ENCODE measurements at places on chromosomes 5 and 9.
A peak's percentile ranks its signal among the peaks of the same experiment; 100 is the strongest.

DNA sequence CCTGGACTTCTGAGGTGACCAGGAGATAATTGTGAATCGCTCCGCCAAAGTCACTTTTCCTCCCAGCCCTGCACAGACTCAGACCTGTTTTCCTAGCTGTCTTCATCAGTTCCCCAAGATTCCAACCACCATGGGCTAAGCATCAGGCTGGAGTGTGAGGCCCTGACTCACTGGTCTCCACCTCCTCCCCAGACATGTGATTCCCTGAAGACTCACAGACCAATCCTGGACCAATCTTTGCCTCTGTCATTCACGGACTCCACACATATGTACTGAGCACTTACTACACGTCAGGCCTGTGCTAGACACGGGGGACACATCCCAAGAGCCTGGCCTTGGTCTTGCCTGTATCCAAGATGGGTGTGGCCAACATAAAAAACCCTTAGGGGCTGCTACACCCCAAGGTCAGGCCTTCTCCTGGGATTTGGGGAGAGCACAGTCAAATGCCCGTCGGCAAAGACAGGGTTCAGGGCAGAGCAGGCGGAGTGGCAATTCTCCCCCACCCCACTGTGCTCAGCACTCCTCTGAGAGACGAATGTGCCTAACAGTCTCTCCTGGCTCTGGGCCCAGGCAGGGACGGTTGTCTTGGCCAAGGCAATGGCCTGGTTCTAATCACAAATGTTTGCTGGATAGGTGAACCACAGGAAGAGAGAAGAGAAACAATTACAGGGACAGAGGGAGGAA, 11.9 kb downstream of the EEIG1 start:
- H3K4me3 ChIP-seq = no peak overlapping the region
- H3K27me3 ChIP-seq = no peaks in the 10 kb centered on the region
- H3K4me1 ChIP-seq = peaks cover 48% of the 10 kb centered on the region
- DNase-seq = no peak
- no peaks in the 10 kb centered on the region for H3K36me3 ChIP-seq
- H3K27ac ChIP-seq = peak overlapping the region; percentile 99

DNA sequence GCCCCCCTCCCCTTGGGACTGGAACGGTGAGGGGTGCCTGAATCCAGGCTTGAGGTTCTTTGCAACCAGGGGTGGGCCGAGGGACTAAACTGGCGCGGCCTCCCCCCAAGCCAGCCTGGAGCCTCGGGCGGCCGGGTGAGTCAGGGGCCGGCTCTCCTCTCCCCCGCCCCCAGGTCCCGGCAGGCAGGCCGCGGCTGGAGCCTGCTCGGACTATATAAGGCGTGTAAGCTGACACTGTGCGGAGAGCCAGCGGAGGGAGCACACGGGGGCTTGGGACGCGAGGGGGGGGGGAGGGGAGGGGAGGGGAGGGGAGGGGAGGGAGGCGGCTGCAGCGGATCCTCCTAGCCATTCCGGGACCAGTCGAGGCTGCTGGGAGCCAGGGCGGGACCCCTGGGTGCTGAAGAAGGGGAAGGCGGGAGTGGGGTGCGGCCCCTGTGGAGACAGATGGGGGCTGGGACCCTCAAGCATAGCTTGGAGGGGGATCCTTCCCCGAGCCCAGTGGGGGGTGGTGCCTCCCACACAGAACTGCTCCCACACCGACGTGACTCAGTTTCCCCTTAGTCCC, 595 bp downstream of the PDLIM7 start:
- no peaks in the 10 kb centered on the region for H3K36me3 ChIP-seq
- H3K4me3 ChIP-seq = peak overlapping the region; percentile 74
- H3K27me3 ChIP-seq = no peaks in the 10 kb centered on the region
- H3K27ac ChIP-seq = peak overlapping the region; percentile 85

- no peak overlapping the region for H3K4me3 ChIP-seq
- H3K27ac ChIP-seq = no peak overlapping the region
- H3K36me3 ChIP-seq = no peaks in the 10 kb centered on the region
Observed at GRCh38 chr9:85876628-85877027, 64.3 kb upstream of the NAA35 start.

- H3K4me3 ChIP-seq = no peak overlapping the region
- no peaks in the 10 kb centered on the region for H3K27me3 ChIP-seq
Observed at GRCh38 chr5:125655156-125655555, 768.1 kb upstream of the GRAMD2B start.

- H3K36me3 ChIP-seq = no peaks in the 10 kb centered on the region
- DNase-seq = no peak
- H3K27ac ChIP-seq = no peak overlapping the region
- no peaks in the 10 kb centered on the region for H3K4me1 ChIP-seq
Observed at GRCh38 chr5:151615431-151615830, 24.3 kb upstream of the FAT2 start.

DNA sequence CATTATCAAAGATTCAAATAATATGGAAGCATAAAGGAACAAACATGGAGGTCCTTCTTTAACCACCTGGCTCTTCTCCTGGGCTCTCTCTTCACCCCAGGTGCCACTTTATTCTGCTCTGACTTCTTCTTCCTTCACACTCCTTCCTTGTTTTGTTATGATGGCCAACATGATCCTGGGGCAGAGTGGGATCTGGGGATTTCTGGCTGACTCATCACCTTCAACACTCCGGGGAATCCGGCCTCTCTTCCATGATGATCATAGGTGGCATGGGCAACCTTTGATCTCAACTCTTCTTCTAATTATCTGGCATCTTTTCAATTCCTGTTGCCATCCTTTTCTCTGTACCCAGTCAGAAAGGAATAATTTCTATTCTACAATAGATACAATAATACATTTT, 62.1 kb upstream of the TRPC7 start:
- no peaks in the 10 kb centered on the region for H3K36me3 ChIP-seq
- H3K4me1 ChIP-seq = no peaks in the 10 kb centered on the region
- DNase-seq = no peak
- no peak overlapping the region for H3K27ac ChIP-seq

DNA sequence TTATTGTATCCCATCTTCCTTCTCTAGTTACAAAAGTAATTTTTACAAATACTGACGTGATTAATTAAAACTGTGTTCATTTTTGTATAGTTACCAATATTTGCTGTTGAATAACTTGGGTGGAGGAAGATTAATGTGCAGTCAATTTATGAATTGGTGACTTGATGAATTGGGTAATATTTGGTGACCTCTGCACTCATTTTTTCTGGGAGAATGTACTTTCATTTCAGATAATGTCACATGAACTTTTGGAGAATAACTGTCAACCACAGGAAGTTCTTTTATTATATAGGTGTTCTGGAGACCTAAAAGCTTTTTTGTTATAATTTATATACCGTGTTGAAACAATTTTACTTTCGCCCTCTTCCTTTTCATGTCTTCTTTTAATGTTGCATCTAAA, 26.4 kb upstream of the FKTN start:
- no peak for DNase-seq
- H3K27ac ChIP-seq = no peak overlapping the region

DNA sequence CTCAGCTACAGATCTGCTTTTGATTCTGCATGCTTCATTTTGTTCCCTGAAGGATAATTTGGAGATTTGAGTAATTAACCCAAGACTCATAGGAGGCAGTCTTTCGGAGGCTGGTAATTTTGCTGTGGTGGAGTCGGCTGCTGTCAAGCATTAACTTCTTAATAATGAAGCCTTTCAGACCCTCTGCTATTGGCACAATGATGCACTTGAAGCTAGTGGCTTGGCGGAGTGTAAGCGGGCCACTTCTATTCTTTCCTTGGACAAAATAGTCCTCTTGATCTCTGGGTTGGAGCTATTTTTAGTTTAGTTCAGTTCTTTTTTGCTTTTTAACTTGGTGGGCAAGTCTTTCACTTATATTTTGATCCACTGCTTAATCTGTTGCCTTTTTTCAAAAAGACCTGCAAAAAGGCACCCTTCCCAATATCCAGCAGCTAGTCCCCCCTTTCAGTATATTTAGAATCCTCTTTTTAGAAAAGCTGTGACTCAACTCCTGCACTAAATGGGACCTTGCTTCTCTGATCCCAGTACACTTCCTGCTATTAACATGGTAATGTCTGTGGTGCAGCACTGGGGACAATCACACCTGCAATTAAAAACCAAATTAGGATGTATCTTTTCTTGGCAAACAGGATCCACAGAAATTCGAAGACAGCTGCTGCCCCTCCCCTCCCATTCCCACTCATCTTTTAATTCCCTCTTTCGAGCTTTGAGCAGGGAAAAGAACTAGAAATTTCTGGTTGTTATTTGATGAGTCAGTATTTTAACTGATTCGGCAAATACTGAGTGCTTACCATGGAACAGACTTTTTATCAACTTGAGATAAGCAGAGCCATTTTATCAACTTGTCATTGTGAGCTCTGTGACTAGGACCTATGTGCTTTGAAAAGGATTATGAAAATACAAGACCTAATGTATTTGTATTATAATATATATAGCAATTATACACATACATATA, 169.4 kb upstream of the ANKRD55 start:
- H3K4me3 ChIP-seq = no peak overlapping the region
- no peaks in the 10 kb centered on the region for H3K27me3 ChIP-seq
- H3K4me1 ChIP-seq = peaks cover 4% of the 10 kb centered on the region
- H3K36me3 ChIP-seq = no peaks in the 10 kb centered on the region
- no peak for DNase-seq
- no peak overlapping the region for H3K27ac ChIP-seq

DNA sequence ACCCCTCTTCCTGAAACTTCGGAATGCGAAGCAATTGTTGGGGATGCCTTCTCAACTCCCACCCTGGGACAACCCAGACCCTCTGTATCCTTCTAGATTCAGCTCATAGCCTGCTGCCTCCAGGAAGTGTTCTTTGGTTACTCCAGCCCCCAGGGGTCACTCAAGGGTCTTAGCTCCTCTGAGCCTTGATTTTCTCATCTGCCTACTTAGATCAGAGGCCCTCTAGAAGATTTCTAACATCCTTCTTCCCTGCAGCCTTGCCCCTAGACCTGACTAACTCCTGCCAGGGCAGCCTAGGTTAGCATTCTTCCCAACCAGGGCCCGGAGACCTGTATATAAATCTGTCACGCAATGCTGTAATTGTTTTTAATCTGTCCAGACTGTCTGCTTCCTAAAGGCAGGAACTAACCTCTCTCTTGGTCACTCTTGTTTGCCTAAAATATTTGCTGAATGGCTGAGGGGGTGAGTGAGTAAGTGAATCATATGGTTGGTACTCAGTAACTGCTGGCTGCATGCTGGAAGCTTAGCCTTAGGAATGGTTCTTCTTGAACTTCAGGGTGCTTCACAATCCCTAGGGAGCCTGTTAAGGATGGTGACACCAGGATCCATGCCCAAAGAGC, 8.2 kb downstream of the GALNT10 start:
- H3K36me3 ChIP-seq = no peaks in the 10 kb centered on the region
- no peak for DNase-seq

DNA sequence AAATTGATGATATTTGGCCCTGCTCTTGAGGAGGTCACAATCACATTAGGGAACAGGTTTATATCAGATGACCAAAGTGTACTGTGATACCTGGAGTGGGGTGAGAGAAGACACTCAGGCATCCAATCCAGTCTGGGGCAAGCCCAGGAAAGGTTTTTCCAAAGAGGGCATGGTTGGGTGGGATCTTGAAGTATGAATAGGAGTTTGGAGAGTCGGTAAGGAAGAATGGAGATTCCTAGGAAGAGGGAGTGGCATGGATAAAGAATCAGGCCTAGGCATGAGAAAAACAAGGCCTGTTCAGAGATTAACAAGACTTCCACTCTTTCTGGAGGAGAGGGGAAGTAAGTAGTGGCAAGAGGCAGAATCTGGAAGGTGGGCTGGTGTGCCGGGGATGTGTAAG, 91.1 kb downstream of the MVB12B start:
- no peaks in the 10 kb centered on the region for H3K27me3 ChIP-seq
- no peaks in the 10 kb centered on the region for H3K36me3 ChIP-seq
- no peak overlapping the region for H3K4me3 ChIP-seq
- no peak for DNase-seq
- no peaks in the 10 kb centered on the region for H3K4me1 ChIP-seq
- H3K27ac ChIP-seq = no peak overlapping the region

- no peak overlapping the region for H3K27ac ChIP-seq
- no peak overlapping the region for H3K4me3 ChIP-seq
- no peaks in the 10 kb centered on the region for H3K4me1 ChIP-seq
- no peaks in the 10 kb centered on the region for H3K27me3 ChIP-seq
Observed at GRCh38 chr5:64273276-64273675, 107.6 kb downstream of the RNF180 start.

DNA sequence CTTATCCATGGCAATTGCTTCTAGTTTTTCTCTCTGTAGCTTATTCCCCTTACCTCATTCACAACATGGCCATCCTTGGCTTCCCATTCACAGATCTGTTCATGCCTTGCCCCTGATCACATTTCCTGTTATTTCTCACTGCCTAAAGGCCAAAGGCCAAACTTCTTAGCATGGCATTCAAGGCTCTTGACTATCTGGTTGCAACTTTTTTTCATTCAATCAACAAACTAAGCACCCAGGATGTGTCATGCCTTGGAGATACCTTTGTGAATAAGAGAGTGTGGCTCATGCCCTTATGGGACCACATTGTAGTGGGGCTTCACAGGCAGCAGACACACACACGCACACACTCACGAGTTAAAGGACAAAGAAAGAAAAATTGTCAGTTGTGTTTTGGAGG, 27.6 kb downstream of the FGF1 start:
- no peak overlapping the region for H3K27ac ChIP-seq
- no peak overlapping the region for H3K4me3 ChIP-seq
- no peak for DNase-seq
- H3K36me3 ChIP-seq = no peaks in the 10 kb centered on the region
- H3K27me3 ChIP-seq = no peaks in the 10 kb centered on the region

GRCh38 chr5:143078313-143078712, 308.1 kb downstream of the ARHGAP26 start:
- H3K4me1 ChIP-seq = no peaks in the 10 kb centered on the region
- H3K36me3 ChIP-seq = no peaks in the 10 kb centered on the region
- DNase-seq = no peak
- H3K4me3 ChIP-seq = no peak overlapping the region

DNA sequence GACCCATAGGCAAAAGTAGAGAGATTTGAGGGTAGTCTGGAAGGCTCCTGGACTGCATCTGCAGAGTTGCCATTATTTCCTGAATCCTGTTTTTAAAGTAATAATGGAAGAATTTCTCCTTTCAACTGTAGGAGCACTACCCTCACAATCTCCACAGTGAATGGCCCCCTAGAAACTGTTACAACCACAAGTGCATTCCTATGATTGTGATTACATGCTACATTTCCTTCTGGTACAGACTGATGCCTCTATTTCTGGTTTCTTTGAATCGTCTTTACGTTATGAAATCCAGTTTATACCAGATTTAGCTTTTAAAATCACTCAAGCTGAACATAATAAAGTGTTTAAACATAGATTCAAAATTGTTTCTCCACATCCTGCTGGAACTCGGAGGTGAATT, 49.4 kb downstream of the FRMPD1 start:
- H3K36me3 ChIP-seq = no peaks in the 10 kb centered on the region
- DNase-seq = no peak
- no peak overlapping the region for H3K27ac ChIP-seq
- no peaks in the 10 kb centered on the region for H3K4me1 ChIP-seq
- no peak overlapping the region for H3K4me3 ChIP-seq
- H3K27me3 ChIP-seq = no peaks in the 10 kb centered on the region

DNA sequence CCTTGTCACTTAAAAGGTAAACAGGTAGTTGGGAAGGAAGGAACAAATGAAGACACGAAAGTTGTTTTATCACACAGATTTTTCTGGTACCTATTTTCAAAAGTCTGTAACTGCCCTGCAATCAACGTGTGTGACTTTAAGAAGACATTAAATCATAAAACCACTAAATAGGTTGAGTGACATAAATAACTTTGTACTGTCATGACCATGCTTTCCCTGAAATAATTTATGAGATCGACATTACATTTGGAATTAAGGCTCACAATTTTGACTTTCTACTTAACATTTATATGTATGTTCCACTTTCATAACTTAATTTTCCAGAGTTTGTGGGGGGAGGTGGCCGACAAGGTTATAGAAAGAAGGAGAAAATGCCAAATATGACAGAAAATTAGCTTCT, 181.1 kb downstream of the MLLT3 start:
- no peaks in the 10 kb centered on the region for H3K4me1 ChIP-seq
- no peaks in the 10 kb centered on the region for H3K36me3 ChIP-seq
